Left renal cortex interstitium (tissue), 4 donors: ENCODE measurements at places on chromosomes 3 and 15.

GRCh38 chr3:852033-852432 is 240.8 kb upstream of the CNTN6 start:
- DNase-seq: no peak

DNA sequence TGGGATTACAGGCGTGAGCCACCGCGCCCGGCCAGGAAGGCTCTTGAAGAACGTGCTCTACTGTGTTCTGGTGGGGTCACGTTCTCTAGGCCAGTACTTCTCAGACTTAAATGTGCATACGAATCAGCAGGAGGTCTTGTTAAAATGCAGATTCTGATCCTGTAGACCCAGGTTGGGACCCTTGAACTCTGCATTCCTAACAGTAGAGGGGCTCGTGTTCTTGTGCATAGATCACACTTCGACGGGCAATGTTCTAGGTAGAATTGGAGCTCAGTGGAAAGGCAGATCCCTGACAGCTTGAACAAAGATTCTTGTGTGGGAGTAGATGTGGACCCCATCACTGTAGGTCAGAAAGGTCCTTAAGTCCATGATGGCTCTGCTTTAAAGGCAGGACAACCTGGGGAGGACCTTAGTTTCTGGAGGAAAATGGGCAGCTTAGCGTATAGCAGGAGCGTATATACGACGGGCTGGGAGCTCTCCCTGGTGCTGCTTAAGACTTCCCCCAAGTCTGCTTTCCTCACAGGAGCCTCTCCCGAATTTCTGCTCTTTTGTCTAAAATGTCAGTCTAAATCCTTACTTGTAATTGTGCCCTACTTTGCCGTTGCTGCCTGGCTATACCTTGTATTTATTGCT is 16.9 kb upstream of the FAM81A start:
- DNase-seq: no peak

GRCh38 chr15:60460931-60461330 is 18.0 kb downstream of the ICE2 start:
- no peak for DNase-seq

DNA sequence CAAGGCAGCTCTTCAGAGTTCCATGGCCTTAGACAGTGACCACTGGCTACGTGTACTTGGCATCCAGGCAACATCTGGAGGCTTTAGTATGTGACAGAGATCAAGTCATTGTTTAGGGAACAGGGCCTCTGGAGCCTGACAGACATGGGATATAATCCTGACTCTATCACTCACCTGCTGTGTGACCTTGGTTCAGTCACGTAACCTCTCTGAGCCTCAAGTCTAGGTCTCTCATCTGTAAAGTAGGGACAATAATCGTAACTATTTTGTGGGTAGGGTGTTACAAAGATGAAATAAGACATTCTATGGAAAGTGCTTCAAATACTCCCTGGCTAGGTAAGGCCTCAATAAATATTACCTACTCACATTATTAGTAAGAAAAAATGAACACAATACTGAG is 114.2 kb downstream of the SMAD6 start:
- no peak for DNase-seq

DNA sequence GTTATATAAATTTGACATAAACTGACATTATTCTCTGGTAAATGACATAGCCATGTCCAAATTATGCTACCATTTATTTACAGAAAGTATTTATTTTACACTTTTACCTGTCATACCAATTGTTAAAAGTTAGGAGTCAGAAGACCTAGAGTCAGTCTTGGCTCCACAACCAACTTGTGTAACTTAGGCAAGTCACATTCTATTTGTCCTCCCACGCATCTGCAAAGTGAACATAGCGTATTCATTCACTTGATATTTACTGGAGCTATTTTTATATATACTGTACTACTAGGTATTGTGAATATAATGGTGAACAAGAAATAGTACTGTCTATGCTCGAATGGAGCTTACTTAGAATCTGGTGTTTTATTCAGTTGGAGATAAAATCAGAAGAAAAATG is 78.7 kb downstream of the ZNF280D start:
- no peak for DNase-seq

GRCh38 chr3:46844881-46845312 is 18.3 kb downstream of the MYL3 start:
- DNase-seq: no peak

GRCh38 chr3:114624571-114625181 is 330.8 kb downstream of the TIGIT start:
- DNase-seq: peak; percentile 37

DNA sequence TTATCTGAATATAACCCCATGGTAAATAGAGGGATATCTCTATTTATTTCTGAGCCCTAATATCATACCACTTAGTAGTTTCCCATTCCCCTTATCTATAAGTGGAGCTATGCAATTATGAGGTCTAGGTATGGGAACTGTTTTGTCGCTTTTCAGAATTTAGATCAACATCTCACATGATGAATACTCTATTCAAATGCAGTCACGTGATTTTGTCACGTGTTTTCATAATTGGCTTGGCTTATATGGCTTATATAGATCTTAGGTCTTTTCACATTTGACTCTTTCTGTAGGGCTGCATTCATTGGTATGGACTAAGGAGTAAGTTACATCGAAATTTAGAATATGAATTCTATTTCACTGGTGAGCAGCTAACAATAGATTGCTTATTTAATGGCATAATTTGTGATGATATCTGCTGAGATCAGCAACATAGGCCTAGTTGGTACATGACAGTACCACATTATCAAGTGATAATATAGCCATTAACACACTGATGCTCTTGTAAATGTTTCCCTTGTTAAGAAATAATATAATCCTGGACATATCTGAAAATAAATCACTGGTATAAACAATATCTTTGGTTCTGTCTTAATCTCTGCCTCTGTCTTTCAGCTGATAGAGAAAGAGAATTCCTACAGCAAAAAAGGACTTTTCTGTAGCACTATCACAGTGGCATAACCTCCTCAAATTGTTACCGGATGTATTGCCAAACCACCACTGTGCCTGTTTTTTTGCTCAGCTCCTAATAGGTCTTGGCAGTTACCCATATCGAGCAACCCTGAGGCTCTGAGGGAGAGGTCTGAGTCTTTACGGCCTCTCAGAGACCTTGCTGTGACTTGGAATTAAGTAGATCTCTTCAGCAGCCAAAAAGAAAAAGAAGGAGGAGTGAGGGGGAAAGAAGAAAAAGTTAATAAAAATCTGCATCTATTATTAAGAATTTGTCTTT is 357.1 kb downstream of the ZPLD1 start:
- no peak for DNase-seq

- no peak for DNase-seq
Observed at GRCh38 chr3:44923632-44924456, 49.4 kb downstream of the TGM4 start.
